ENCODE measurements at places on chromosomes 4 and X.
A peak's percentile ranks its signal among the peaks of the same experiment; 100 is the strongest.

DNA sequence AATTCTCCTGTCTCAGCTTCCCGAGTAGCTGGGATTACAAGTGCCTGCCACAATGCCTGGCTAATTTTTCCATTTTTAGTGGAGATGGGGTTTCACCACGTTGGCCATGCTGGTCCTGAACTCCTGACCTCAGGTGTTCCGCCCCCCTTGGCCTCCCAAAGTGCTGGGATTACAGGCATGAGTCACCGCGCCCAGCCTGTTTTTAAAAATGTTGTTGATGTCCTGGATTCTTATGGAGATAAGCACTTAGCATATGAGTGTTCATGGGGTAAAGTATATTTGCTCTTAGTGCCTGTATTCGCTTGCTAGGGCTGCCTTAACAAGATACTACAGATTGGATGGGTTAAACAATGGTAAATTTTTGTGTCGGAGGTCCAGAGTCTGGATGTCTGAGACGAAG is 91.7 kb downstream of the CEP44 start:
- no peak for DNase-seq

GRCh38 chr4:7183780-7184460 is 8.4 kb upstream of the SORCS2 start:
- DNase-seq, result no peak

- DNase-seq, result no peak
These were observed 288.4 kb downstream of the BCOR start for GRCh38 chrX:39809331-39809730.

GRCh38 chr4:26878794-26879391 is 18.3 kb downstream of the STIM2 start:
- DNase-seq, result no peak

GRCh38 chr4:151729731-151730559 is 30.9 kb downstream of the GATB start:
- peak; percentile 60 for DNase-seq

DNA sequence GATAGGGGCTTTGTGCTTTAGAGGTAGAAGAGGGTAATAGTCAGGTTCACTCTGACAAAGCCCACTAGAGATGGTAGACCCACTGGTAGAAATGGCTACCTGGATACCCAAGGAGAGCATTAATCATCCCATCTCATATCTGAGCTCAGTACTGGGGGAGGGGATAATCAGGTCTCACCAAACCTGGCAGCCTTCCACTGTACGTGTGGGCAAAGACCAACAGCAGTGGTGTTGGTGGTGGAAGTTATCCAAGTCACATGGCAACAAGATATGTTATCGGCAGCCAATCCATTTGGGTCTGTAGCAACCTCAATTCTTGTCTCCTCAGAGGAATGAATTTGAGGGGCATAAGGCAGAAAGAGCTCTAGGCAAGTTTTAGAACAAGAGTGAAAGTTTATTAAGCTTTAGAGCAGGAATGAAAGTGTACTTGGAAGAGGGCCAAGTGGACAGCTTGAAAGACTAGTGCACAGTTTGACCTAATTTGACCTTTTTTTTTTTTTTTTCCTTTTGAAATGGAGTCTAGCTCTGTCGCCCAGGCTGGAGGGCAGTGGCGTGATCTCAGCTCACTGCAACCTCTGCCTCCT is 67.0 kb upstream of the CXCL13 start:
- DNase-seq, result peak; percentile 23

DNA sequence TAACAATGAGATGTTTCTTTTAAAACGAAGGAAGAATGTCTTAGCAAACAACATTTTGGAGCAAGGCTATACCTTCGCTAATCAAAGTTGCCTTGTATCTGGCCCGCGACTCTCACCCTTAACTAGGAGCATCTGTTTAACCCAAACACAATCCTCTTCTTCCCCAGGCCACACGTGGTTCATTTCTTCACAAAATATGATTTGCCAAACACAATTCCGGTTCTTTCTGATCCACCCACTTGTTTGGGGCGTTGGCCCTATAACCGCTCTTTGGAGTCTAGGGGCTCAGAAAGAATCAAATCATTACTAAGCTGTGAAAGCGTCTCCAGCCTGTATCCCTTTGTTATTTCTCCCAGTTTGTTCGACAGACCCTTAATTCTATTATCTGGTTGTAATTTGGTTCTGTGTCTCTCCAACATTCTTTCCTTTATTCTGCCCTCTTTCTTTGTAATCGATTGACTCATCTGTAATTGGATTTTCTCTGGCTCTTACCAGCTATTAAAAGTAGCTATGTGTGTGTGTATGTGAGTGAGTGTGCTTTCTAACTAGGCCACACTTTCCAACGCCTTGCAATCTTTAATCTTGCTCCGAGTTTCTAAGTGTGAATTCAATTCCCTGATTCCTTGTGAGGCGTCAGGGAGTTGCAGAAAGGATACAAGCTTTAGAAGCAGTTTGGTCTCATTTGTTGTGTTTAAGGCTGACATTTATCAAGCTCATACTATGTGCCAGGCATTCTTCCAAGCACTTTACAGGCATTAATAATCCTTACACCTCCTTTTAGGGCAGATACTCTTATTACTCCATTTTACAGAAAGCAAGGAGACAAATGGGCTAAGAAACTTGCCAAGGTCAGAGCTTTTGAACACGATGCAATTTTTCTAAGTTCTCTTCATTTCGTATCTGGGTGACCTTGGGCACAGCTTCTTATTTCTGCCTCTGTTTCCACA is 138.6 kb upstream of the CPEB2 start:
- no peak for DNase-seq

DNA sequence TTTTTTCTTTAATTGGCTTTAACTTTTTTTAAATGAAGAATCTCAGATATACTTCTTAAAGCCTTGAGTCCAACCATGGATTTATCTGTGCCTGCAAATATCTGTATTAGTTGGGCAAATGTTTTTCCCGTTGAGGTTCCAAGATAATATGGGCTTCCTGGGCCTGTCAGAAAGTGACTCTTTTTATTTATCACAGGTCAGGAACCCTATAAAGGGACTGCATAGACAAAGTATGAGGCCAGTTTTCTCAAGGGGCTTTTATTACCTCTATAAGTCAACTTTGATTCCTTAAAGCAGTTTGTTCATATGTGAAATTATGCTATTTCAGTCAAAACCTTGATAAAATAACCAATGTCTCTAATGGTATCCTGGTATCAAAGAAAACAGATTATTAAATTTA is 80.2 kb upstream of the BMP2K start:
- no peak for DNase-seq

- DNase-seq, result no peak
These were observed 291.6 kb upstream of the ARSJ start for GRCh38 chr4:114271031-114271430.

GRCh38 chr4:140372751-140373327 is 607 bp upstream of the SCOC start:
- peak; percentile 56 for DNase-seq
